ENCODE measurements at places on chromosomes 3 and 15.

- DNase-seq = no peak
These were observed 57.0 kb upstream of the MCTP2 start for GRCh38 chr15:94174399-94174802.

DNA sequence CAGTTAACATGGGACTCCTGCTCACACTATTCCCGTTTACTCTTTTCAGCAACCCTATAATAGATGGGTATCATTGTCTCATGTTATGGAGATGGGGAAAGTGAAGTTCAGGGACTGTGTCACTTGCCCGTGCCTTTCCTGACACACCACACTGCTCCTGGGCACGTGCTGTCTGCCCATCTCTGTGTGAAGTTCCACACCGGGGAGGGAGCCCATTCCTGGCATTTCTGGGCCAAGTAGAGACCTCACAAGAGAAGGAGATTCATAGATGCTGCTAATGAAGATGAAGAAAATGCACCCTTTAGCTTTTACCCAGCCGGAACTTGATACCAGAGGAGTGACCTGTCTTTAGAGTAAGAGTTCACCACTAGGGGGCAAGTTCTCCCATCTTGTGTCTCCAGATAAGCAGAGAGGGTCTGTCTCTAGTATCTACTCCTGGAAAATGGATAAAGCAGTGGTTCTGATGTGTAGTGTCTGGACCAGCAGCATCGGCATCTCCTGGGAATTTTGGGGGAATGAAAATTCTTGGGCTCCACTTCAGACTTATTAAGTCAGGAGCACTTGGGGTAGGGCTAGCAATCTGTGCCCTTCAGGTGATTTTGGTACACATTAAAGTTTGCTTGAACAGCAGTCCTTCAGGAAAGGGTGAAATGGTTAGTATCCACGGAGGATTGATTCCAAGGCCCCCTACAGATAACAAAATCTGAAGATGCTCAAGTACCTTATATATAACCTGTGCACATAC, 2.0 kb upstream of the TOPBP1 start:
- DNase-seq = no peak

GRCh38 chr15:90055182-90055581, 47.1 kb downstream of the IDH2 start:
- DNase-seq = no peak

DNA sequence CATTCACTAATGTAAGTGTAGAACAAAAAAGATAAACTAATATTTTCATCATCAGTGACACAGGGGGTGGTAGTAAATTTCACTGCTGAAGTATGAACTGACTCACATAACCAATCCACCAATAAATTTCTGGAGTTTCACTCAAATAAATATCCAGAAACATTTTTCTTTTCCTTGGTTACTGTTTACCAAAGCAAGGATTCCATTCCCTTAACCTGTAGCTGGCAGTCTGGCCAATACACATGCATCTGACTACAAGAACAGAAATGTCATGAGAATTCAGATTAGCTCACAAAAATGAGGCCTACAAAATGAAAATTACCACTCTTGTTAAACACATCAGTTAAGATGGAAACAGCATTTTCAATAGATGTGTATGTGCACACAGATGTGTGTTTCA, 80.3 kb downstream of the STAG1 start:
- DNase-seq = no peak

GRCh38 chr3:73762855-73763254, 138.1 kb upstream of the PDZRN3 start:
- DNase-seq = no peak

DNA sequence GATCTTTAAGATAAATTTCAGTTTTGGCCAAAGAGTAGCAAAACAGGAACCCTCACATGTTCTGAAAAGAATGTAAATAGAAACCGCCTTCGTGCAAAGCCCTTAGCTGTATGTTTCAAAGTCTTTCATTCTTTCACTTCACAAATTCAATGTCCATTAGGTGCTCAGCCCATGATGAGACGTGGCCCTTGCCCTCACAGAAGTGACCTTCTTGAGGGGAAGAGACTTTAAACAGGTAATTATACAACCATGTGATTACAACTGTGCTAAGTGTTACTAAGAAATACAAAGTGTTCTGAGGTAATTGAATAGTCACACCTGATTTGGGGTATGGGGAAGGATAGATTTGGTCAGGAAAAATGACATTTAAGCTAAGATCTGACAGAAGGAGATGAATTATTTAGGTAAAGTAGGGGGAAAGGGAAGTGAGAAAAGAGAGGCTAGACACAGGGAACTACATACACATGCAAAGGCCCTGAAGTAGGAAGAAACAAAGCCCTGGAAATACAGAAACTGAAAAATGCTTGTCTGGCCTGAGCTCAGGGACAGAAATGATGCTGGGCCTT, 19.6 kb downstream of the HSPBAP1 start:
- no peak for DNase-seq

DNA sequence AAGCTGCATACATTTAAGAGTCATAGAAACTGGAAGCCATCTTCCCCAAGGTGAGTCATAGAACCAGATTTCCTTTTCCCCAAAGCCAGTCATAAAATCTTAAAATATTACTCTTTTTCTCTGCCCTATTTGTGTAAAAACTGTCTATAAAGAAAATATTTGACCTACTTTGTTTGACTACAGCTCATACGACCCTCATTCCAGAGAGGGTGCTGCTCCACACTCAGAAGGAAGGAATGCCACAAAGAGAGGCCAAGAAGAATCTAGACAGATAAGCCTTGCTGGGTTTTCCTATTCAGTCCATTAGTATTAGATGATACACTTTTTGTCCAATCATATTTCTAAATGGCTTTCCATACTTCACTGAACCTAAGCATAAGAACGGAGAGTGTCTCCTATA, 671.6 kb upstream of the SGO1 start:
- DNase-seq = no peak

DNA sequence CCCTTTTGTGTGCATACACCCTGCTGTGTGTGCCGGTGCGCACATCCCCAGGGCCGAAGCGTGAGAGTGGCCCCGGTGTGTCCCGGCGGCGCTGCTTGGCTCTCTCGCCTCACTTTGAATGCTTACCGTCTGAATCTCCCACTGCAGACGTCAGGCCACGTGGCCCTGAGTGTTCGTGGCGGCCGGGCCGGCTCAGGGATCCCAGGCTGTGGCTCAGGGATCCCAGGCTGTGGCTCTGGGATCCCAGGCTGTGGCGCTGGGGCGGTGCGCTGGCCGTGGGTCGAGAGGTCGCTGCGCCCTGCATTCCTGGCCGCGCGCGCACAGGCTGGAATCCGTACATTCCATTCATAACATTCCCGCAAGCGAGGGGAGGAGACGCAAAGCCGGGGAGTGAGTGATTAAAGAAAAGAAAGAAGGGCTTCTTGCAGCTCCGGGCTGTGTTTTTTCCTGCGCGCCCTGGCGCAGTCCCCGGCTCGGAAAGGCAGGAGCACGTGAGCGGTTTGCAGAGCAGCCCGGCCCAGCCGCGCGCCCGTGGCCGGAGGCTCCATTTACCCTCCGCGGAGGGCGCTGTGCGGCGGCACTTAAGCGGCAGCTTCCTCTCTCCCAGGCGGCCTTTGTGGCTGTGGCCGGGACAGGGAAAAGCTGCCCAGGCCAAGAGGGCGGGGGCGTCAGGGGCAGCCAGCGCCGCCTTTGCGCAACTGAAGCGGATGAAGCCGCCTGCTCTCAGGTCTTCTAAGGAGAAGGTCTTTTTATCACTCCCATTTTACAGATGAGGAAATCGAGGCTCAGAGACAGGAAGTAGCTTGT, 87.0 kb upstream of the ALDH1L1 start:
- no peak for DNase-seq

- DNase-seq = no peak
These were observed 27.5 kb downstream of the PCCB start for GRCh38 chr3:136277634-136278033.

DNA sequence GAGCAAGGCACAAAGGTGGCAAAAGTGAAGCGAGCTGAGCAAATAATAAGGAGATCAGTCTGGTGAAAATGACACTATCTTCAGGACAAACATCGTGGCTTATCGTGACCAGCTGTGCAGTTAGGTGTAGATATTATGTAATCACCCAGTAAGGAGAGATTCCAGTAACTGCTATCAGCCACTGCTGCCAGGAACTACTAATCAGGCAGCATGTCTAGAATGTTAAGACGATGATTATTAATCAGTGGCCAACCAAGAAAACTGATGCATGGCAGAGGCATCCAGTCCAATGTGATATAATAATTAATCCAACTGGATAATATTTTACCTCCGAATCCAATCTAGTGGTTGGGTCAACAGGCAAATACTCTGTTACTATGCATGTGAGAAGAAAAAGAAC, 252.7 kb upstream of the ZPLD1 start:
- no peak for DNase-seq

- no peak for DNase-seq
These were observed 11.7 kb upstream of the CP start for GRCh38 chr3:149233323-149233722.

DNA sequence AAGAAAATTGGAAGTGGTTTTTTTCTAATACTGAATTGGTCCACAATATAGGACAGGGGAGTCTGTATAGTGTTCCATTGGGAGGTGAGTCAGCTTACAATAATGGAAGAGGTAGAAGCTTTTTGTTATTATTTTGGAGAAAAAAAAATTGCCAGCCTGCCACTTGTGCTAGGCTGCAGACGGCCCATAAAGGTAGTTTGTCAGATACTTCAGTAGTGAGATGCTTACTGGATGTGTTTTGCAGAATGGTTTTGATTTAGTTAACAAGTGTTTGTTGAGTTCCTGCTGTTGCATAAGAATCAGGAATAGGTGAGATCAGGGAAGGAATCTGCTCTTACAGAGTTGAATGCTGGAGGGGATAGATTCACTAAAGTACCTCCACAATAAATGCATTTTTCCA, 1.0 kb downstream of the DTWD1 start:
- no peak for DNase-seq

DNA sequence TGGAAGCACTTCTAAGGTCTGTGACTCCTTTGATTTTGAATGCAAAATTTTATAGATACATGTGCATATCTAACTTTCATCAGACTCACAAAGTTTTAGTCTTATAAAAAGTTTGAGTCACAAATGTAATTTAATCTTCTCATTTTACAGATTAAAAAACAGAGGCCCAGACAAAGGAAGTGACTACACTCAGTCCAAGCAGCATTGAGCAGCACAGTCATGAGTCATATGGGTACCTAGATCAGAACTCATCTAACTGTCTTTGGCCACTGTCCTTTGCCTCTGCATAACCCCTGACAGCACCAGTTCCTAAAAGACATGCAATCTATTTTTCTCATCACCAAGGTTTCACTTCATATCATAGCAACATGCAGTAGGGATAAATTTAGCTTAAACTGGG, 210.7 kb upstream of the KCNH8 start:
- no peak for DNase-seq

- no peak for DNase-seq
These were observed 122.5 kb downstream of the ADAM10 start for GRCh38 chr15:58627046-58627445.

DNA sequence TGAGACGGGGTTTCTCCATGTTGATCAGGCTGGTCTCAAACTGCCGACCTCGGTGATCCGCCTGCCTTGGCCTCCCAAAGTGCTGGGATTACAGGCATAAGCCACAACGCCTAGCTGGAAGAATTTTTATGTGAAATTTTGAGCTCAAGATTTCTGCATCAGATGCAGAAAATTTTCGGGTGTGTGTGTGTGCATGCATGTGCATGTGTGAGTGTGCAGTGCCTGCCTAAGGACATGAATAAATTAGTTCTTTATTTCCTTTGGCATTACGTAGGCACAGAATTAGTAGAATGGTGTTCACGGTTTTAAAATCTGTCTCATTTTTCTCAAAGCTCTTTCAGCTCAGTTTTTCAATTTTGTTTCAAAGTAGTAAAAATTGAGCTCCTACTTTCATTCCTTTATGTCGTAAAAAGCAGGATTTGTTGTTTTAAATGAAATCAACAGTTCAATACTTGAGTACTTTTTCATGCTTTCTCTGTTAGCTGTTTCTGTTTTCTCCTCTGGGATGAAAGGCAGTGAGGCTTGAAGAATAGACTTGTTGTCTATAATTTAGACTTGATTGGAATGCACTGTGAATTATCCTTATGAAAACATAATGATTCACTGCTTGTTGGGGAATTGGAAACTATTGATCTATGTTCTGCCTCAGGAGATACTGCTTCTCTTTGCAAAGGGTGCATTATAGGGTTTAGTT, 23.3 kb upstream of the RAB11A start:
- no peak for DNase-seq

- DNase-seq = no peak
These were observed 149.2 kb downstream of the CNTN4 start for GRCh38 chr3:2247831-2248230.

DNA sequence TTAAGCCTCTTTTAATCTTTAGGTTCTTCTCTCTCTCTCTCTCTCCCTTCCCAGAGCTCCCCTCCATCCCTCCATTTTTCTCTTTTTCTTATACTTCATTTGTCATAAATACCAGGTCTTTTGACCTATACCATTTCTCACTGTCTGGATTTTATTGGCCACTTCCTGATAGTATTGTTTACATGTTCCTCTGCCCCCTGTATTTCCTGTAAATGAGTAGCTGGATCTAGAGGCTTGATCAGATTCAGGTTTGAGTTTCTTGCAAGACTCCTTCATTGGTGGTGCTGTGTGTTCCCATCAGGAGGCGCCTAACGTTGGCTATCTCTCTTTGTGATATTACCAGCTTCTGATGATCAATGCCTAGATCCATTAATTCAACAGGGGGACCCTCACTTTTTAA, 42.2 kb downstream of the DAPK2 start:
- DNase-seq = no peak

DNA sequence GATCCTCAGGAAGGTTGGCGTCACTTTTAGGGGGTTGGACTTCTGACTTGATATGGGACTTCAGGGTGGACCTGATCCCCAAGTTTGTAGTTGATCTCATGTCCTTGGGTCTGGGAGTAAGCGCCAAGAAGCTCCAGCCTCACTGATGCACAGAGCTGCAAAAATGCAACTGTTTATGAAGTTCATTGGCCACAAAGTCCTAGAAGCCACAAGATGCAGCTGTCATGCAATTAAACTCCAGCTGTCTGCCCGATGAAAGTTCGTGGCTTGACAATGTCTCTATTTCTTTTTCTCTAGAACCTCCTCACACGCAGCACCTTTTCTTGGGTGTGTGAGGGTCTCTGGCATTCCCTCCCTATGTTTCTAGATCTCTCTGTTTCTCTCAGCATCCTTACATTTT, 9.2 kb upstream of the ACAN start:
- DNase-seq = no peak

GRCh38 chr3:123769356-123769743, 114.8 kb downstream of the MYLK start:
- no peak for DNase-seq

DNA sequence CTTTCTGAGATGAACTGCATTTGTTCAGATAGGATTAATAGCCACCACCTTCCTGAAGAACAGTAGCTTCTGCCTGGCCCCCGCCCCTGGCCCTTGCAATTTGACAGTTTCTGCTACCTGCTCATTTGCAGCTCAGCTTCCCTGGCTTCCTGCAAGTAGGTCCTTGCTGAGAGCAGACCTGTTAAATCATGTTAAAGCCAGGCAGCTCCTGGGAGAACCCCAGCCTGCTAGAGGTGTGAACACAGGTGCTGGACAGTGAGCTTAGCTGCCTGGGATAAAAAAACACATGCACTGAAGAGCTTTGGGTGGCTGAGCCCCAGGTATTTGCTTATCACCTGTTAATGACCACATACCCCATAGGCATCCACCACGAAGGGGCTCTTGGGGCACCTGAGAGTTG, 143.4 kb downstream of the PTPRG start:
- DNase-seq = no peak

GRCh38 chr15:65184305-65184867, 756 bp downstream of the CLPX start:
- DNase-seq = peak; percentile 12

All from activated T-helper 1 cell treated with Interleukin-2 at 50 U/mL for 16 hours (primary cell).